Activated T-helper 1 cell treated with Interleukin-2 at 50 U/mL for 16 hours (primary cell): ENCODE measurements at places on chromosomes 16 and 17.

DNA sequence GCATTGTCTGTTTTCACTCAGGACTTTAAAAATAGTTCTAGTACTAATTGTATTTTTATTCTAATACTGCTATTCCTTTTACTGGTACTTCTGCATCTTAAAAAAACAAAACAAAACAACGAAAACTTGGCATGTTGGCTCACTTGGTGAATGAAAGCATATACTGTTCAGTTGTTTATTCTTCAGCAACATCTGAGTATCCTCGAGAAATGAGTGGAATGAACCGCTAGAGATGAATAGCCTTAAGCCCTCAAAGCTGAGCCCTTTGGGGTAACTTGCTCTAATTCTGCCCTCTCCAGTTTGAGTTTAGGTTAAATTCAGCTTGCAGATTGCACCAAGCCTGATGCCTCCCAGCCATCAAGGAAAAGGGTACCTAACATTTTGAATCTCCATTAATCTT lies 126.5 kb downstream of the WWOX start:
- DNase-seq = no peak

GRCh38 chr17:66712453-66712852 lies 122.5 kb upstream of the CACNG5 start:
- no peak for DNase-seq

GRCh38 chr16:68826652-68827051 lies 16.7 kb upstream of the TANGO6 start:
- no peak for DNase-seq

DNA sequence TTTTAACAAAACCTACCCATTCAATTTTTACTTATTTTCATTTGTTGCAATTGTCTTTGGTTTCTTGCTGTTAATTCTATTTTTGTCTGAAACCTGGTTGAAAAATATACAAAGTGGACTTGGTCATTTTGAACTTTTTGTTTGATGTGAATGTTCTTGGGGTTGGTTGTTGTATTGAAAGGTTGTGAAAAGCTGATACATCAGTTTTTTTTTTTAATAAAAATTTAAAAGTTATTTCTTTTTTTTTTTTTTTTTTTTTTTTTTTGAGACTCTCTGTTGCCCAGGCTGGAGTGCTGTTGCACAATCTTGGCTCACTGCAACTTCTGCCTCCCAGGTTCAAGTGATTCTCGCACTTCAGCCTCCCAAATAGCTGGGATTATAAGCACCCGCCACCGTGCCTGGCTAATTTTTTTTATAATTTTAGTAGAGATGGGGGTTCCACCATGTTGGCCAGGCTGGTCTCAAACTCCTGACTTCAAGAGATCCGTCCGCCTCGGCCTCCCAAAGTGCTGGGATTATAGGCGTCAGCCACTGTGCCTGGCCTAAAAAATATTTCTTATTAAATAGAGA lies 28.9 kb downstream of the WIPF2 start:
- no peak for DNase-seq

- no peak for DNase-seq
These were observed 1.4 kb downstream of the WIPI1 start for GRCh38 chr17:68455901-68456338.

DNA sequence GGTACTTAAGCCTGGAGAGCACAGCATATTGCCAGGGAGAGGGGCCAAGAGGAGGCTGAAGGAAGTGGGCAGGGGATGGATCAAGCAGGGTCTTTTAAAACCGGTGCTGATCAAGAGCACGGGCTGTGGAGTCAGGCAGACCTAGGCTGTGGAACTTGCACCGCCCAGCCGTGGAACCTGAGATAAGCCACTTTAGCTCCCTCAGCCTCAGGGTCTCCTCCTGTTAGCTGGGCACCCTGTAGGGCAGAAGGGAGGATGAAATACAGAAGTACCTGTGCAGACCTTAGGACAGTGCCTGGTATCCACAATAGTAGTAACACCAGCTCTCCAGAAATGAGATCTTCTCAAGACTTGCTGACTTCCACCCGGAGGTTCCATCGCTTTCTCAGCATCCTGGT lies 9.3 kb downstream of the ODAD4 start:
- DNase-seq = no peak
